ENCODE measurements at places on chromosomes 6 and 20.

DNA sequence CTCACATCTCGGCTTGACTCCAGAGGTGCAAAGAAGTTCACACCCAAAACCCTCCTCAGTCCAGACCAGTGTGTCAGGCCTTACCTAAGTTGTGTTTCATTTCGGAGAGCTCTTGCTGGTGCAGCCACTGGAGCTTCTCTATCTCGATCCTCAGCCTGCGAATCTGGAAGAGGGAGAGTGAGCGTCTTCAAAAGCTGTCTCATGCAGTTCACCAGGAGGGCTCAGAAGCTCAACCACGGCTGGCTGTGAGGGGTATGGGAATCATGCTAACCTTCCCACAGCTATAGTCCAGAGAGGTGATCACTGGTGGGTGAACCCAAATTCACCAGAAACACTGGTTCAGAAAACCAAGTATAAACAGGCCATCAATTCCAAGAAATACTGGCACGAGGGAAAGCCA lies 129.4 kb downstream of the ZMYND8 start:
- DNase-seq = no peak

DNA sequence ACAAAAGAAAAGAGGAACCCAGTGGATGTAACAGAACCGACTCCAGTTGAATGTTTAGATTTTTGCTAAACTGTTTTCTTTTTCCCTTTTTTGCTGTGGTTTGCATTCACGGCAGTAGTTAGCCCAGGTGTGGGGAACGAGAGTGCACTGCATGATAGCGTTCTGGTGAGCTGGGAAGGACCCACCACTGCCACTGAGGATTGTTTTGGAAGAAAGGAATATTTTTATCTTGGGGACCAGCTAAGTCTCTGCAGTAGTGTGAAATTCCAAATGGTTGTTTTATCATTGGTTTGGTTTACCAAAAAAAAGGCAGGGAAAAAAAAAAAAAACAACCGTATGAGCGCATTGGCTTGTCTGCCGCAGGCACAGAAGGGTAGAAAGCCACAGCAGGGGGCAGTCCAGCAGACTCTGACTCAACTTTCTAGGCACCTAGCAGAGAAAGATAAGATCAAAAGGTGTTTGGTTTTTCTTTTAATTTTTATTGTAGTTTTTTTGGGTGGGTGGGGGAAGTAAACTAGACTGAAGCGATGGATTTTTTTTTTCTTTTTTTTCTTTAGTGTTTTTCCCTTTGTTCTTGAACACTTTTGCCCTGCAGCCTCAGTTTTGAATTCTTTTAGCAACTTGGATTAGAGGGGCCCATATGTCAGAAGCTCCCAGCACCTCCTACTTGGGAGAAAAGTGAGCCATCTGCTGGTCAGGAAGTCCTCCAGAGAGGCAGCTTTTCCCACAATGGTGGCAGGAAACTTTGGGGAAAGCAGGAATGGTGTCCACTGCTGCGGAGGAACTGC lies 13.5 kb upstream of the RAB5IF start:
- no peak for DNase-seq

GRCh38 chr6:19463250-19463649 lies 373.9 kb upstream of the ID4 start:
- no peak for DNase-seq

DNA sequence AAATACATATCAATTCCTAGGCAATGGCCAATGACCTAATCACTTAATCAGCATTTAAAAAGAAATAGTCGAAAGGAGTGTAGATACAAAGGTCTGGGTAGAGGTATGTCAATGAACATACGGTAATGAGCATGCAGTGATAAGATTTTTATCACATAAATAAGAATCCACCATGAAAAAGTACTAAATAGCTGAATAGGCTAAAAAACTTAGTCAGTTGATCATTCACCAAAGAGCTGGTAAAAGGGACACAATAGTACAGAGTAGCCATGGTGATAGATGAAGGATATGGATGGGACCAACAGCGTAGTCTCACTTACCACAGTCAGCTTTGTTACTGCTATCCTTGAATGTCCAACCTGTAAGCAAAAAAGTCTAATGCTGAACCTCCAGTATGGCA lies 1018.6 kb upstream of the EYS start:
- no peak for DNase-seq

DNA sequence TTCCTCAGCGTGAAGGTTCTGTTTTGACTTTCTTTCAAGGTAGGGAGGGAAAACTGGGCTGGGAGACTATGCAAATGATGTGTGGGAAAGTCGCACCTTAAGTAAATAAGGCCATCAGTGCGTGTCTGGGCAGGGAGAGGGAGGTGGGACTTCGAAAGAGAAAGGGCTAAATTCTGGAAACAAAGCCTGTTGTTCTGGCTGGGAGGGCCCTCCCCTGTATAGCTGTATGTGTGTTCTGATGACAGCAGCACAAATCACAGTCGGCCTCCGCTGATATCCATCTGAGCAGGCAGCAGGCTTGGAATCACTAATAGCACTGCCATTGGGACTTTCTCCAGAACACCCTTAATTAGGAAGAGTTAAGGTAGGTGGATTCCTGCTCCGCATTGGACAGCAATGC lies 19.2 kb downstream of the JAG1 start:
- DNase-seq = no peak

- DNase-seq = no peak
Measured at GRCh38 chr20:23971310-23971709, 17.3 kb downstream of the GGTLC1 start.

DNA sequence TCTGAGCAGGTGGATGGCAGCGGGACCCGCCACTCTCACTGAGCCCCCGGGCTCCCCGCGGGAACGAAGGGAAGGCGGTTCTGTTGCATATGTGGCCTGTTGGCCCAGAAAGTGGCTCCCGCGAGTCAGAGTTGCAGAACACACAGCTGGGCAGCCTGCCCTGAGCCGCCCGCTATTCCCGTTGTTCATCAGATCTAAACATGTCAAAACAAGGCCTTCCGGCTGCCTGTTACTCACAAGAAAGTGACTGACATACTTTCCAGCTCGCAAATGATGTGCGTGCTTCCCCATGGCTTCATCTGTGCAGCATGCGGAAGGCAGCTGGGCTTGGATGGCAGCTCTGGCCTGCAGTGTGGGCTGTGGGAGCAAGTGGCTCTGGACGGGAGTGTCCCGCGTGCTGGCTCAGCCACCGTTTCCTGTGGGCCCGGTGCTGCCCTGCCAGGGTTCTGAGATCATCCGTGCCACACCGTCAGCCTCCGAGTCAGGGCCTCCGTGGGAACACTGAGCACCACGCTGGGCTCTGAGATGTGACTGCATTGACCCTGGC lies 227.3 kb downstream of the ERMARD start:
- DNase-seq = no peak

GRCh38 chr6:75188221-75188925 lies 17.5 kb downstream of the COL12A1 start:
- no peak for DNase-seq

GRCh38 chr20:38227420-38228360 lies 32.8 kb downstream of the KIAA1755 start:
- no peak for DNase-seq

DNA sequence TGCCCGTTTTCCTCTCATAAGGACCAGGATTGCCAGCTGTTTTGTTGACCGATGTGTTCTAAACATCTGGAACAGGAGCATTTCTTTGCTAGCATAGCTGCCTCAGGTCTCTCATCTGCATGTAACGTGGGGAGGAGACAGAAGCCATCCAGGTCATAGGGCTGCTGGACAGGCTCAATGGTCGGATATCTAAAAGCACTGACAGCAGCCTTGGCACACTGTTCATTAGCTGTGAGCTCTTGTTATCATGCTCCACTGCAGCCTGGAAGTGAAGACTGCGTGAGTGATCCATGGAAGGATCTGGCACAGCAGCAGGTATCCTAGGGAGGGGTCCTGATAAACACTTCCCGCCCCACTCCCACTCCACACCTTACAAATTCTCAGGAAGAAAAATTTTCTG lies 175.3 kb downstream of the LRFN2 start:
- no peak for DNase-seq

- DNase-seq = no peak
Measured at GRCh38 chr6:33621711-33622388, 728 bp downstream of the ITPR3 start.

DNA sequence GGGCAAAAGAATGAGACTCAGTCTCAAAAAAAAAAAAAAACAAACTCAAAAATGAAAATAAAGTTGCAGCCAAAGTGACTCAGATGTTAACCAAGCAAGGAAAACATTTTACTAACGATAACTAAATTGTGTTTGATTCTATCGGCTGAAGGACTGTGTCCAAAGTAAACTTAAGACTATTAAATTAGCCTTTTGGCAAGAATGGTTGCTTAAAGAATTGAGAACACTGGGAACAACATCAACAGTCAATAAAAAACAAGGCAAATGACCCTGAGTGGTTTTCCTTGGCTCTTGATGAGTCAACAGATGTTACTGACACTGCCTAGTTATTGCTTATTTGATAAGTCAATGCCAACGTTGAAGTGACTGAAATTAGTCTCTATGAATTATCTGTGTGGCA lies 36.7 kb downstream of the POU3F2 start:
- no peak for DNase-seq

- DNase-seq = no peak
Measured at GRCh38 chr6:132198896-132199295, 202.4 kb downstream of the MOXD1 start.

GRCh38 chr6:112877134-112878100 lies 530.3 kb downstream of the RFPL4B start:
- DNase-seq = peak; percentile 20

DNA sequence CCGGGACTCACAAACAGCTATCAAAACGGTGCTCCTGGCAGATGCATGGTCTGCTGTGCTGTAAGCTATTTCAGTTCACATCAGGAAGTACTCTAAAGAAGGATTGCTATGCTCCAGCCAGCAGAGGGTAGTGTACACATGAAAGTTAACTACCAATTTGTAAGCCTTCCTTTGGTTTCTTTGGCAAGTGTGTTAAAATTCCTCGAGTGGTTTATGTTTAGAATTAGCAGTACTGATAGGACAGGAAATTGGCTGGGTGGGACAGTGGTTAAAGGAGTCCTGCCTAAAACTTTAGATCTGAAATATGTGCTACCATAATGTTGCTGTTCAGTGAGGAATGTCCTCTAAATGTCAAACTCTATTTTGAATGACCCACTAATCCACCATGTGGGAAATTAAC lies 47.4 kb downstream of the TRMT11 start:
- peak; percentile 47 for DNase-seq

DNA sequence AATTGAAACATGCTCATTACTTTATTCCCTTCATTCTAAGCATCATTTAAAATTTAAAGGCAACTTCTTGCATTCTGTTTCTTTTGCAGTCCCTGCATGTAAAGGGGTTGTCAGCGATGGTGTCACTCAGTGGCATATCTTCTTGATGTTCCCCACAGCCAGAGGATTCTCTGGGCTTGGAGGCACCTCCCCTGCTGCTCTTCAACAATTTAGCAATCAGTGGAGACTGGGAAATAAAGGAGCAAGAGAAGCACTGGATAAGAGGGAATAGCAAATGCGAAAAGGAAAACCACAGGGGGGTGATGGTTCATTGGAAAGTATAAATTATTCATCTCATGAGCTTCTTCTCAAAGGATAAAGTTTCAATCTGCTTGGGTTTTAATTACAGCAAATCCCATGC lies 30.7 kb upstream of the MC3R start:
- no peak for DNase-seq

GRCh38 chr6:109172101-109172746 lies 76.9 kb downstream of the CEP57L1 start:
- no peak for DNase-seq

DNA sequence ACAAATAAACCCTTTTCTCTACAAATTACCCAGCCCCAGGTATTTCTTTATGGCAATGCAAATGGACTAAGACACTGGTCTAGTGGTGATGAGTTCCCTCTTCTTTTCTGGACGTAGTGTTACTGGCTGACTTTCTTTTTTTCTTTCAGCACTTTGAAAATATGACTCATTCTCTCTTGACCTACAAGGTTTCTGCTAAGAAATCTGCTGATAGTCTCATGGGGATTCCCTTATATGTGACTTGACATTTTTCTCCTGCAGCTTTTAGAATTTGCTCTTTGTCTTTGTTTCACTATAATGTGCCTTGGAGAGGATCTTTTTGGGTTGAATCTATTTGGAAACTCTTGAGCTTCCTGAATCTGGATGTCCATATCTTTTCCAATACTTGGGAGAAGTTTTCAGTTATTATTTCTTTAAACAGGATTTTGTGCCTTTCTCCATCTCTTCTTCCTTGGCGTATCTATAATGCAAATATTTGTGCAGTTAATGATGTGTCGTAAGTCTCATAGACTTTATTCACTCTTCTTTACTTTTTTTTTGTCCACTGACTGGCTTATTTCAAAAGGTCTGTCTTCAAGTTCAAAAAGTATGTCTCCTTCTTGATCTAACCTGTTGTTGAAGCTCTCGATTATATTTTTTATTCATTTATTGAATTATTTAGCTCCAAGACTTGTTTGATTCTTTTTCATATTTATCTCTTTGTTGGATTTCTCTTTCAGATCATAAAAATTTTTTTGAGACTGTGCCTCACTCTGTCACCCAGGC lies 42.2 kb upstream of the TPD52L1 start:
- DNase-seq = no peak

GRCh38 chr6:136503303-136504029 lies 46.8 kb downstream of the MAP7 start:
- no peak for DNase-seq

GRCh38 chr20:6397115-6397514 lies 274.3 kb upstream of the FERMT1 start:
- no peak for DNase-seq

- no peak for DNase-seq
Measured at GRCh38 chr6:90953405-90954161, 366.7 kb upstream of the MAP3K7 start.

- no peak for DNase-seq
Measured at GRCh38 chr6:71279740-71280139, 8.9 kb upstream of the OGFRL1 start.

DNA sequence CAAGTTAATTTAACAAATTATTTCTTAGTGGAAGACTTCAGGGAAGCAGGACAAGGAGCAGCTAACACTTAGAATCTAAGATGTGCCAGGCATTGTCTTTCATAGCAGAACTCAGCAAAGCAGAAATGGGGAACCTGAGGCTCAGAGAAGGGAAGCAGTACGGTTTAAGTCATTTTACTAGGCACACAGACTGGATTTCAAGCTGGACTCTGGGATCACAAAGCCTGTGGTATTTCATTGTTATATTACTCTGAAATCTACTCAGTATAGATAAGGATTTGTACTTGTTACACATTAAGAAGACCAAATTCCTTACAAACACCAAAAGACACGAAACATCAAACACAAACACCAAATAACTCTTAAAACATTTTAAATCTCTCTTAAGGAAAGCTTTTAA lies 199.6 kb downstream of the ISM1 start:
- no peak for DNase-seq

DNA sequence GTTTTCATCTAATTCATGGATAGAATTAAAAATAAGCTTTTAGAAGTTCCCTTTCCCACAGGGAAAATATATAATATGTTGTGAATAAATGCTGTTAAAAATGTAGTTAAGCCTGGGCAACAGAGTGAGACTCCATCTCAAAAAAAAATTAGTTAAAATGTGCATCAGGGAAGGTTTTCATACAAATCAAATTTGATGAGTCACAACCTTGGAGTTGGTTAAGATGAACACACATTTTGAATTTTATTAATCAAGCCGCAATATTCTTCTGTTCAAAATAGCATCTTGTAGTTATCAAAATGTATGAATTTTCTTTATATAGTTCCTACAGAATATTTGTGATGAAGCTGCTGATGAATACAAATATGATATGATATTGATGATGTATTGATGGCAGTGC lies 30.9 kb upstream of the SERPINB9 start:
- DNase-seq = no peak

Measured in hippocampal formation (tissue), 2 donors.